ENCODE measurements at places on chromosomes 4 and X.

DNA sequence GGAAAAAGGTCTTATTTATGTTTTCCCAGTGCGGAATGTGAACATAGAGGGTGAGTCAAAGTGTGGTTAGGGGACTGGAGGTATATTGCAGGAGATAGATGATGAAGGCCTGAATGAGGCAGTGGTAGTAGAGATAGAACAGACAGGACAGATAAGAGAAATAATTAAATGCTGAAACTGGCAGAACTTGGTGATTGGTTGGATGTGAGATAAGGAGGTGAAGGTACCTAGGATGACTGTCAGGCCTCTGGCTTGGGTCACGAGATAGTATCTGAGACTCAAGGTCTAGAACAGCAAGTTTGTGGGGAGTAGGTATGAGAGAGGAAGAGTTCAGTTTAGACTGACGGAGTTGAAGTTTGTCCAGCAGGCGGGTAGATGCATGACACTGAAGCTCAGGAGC is 3.5 kb downstream of the MND1 start:
- no peak for DNase-seq

DNA sequence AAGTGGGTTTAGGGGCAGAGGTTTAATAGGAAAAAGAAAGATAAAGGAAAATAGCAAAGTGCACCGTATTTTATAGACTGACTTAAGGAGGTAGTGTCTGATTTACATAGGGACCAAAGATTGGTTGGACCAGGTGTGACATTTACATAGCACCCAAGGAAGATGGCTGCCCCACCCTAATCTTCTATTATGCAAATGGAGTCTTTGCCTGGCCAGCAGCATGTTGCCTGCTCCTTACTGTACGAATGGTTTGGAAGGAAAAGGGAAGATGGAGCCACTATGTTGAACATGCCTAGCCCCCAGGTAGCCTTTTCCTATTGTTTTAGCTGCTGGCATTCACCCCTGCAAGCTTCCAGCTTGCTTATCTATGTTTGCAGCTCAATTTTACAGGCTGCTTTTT is 146.2 kb upstream of the PDE5A start:
- no peak for DNase-seq

GRCh38 chr4:141009931-141010330 is 123.3 kb downstream of the RNF150 start:
- DNase-seq = no peak

DNA sequence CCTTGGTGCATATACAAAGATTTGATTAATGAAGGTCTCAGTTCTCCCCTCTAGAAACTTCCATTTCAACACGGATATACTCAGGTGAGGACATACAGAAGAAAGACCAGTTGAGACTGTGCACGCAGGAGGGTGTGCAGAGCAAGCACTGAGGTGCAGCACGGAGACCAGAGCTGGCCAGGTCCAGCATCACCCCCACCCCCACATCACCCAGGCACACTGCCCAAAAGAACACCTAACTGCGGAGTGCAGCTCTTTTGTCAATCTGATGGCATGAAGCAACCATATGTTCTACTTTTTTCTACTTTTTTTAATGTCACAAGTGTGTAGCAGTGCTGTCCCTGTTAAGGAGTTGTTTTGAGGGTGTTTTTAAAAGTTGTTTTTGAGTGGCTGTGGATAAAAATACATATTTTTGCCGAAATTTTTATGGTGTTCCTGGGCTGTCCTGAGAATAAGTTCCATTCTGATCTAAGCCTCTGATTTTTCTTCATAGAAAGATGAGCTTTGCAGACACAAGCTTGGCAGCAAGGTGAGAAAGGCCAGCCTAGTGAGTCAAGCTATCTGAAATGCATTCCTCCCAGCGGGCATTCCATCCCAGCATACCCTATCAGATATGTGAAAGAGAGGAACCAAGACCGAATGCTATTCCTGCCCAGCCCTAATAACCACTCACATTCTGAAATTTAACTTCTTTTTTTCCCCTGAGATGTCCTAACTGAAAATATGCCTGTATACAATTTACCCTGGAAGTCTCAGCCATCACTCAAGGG is 173.7 kb downstream of the PTTG2 start:
- no peak for DNase-seq

DNA sequence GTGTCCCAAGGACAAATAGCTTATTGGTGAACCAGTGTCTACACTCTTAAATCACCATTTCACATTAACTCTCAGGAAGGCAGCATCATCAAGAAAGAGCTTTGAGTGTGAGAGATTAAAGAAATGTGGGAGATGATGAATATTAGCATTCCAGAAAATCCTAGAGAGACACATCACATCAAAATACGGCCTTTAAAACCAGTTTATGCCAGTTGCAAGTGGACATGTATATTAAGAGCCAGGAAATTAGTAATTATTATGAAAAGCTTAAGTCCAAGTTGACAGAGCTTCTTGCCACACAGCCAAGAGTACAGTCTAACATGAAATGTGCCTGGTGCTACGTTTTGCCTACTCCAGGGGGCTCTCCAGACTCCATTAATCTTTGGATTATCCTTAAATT is 503.0 kb upstream of the BOD1L1 start:
- no peak for DNase-seq

- no peak for DNase-seq
These were observed 1613.1 kb upstream of the TENM3 start for GRCh38 chr4:180630012-180630665.

DNA sequence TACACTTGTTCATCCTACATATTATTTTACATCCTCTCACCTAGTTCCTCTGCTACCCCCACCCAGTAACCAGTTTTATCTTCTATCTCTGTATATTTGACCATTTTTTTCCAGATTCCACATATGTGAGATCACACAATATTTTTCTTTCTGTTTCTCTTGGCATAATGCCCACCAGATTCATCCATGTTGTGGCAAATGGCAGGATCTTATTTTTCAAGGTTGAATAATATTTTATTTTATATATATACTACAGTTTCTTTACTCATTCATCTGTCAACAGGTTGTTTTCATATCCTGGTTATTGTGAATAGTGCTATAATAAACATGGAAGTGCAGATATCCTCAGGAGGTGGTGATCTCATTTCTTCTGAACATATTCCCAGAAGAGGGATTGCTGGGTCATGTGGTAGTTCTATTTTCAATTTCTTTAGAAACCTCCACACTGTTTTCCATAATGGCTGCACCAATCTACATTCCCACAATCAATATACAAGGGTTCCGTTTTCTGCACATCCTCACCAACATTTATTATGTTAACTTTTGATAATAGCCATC is 48.2 kb downstream of the THAP9 start:
- DNase-seq = peak; percentile 18

DNA sequence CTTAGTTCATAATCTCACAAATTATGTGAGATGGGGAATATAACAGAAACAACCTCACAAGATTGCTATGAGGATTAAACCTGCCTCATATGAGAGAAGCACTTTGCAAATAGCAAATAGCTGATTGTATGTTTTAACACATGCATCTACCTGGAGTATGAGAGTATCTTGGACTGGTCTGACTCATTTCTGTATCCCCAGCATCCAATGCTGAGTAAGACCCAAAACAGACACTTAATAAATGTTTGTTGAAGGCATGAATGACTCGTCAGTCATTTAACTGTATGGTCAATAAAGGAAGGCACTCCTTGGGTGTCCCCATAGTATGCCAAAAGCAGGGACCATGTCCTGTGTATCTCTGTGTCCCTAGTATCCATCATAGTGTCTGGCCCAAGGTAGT is 350.9 kb upstream of the F9 start:
- DNase-seq = no peak

GRCh38 chr4:78058591-78059523 is 1.7 kb downstream of the FRAS1 start:
- peak; percentile 72 for DNase-seq

DNA sequence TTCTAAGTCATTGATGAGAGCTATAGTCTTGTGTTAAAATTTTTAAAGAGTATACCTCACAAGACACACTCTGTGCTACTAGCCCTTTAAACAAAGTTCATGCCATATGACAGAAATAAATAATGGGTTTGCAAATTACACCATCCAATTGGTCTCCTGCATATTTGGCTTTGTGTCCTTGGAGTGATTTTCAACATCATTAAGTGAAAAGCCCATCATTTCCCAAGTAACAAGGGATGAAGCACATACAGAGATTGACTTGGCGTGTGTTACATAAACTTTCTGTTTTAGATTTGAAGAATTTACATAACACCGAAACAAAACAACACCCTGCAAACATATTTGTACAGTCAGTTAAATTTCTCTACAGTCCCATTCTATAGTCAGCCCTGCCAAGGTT is 216.9 kb upstream of the NEIL3 start:
- no peak for DNase-seq

- DNase-seq = no peak
These were observed 125.1 kb upstream of the STX18 start for GRCh38 chr4:4666693-4667621.

GRCh38 chrX:111270339-111270738 is at the start of gene CAPN6:
TSS of gene CAPN6 (minus strand) at chrX:111270483. CDS start at chrX:111263936, 6,547 bp downstream.
- peak; percentile 65 for DNase-seq

DNA sequence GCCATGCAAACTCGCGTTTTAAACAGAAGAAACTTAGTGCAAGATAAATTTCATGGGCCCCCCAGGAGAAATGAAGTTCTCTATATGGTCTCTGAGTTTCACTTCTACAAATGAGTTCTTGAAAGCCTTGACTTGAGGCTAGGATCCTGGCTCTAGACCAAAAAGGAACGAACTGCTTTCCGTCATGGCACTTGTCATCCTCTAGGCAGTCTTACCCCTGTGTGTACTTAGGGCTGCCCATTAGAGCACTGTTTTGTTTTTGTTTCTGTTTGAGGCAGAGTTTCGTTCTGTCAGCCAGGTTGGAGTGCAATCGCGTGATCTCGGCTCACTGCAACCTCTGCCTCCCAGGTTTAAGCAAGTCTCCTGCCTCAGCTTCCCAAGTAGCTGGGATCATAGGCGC is 29.0 kb downstream of the RNF4 start:
- no peak for DNase-seq

GRCh38 chrX:141158084-141158483 is 18.8 kb downstream of the LDOC1 start:
- no peak for DNase-seq

DNA sequence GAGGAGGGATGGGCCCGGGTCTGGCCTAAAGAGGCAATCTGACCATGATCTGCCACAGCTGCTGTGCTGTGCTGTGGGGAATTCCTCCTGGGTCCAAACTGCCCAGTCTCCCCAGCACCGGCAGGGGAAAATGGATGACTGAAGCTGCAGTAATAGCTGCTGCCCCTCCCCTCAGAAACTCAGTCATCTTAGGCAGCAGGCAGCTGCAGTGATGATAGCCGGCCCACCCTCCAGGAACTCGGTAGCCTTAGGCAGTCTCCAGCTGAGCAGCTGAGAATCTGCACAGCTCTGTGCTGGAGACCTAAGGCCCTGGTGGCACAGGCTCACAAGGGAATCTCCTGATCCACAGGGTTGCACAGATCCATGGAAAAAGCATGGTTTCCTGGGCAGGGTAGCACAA is 113.4 kb upstream of the USP38 start:
- DNase-seq = no peak

DNA sequence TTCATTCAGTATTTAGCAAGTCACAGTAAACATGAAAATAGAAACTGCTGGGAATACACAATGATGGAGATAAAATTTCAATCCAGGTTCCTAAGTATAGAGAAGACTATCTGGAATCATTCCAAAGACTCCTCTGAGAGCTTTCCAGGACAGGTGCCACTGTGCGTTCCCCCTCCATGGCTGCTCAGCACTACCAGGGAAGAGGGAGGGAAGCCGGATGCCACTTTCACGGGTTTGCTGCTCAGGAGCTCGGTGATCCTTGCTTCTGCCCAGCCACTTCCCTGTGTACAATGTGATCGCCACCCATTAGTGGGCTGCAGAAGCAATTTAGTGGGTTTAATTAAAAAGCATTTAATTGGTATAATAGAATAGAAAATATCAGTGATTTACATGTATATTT is 94.5 kb downstream of the FNIP2 start:
- no peak for DNase-seq

DNA sequence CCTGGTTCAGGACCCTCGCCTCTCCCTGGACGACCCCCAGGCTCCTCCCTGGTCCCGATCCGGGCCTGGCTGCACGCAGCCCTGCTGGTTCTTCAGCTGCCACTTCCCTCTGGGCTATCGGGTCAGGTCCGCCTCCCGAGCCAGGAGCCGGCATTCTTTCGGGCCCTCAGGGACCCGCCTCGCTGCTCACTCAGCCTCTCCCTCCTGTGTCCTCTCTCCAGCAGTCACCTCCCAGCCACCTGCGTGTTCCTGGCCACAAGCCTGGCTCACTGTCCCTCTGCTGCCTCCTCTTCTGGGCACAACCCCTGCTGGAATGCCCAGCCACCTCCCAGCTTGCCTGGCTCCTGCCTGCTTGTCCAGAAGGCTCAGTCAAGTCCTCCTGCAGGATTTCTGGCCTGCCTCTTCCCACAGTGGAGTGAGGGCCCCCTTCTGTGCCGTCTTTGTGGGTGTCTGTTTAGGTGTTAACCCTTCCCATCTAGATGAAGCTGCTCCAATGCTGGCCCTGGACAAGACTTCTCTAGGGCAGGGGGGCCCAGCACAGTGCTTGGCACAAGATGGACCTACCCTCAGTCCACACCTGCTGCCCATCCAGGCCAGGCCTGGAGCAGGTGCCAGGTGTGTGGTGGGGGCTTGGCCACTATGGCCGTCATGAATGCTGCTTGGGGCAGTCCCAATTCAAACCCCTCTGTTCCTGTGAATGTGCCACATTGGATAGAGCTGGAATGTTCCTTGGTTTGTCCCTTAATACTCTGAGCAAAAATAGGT is 2.2 kb downstream of the WFS1 start:
- DNase-seq = no peak

All from epithelial cell of esophagus (primary cell).